ENCODE measurements at places on chromosomes 7 and 10.

DNA sequence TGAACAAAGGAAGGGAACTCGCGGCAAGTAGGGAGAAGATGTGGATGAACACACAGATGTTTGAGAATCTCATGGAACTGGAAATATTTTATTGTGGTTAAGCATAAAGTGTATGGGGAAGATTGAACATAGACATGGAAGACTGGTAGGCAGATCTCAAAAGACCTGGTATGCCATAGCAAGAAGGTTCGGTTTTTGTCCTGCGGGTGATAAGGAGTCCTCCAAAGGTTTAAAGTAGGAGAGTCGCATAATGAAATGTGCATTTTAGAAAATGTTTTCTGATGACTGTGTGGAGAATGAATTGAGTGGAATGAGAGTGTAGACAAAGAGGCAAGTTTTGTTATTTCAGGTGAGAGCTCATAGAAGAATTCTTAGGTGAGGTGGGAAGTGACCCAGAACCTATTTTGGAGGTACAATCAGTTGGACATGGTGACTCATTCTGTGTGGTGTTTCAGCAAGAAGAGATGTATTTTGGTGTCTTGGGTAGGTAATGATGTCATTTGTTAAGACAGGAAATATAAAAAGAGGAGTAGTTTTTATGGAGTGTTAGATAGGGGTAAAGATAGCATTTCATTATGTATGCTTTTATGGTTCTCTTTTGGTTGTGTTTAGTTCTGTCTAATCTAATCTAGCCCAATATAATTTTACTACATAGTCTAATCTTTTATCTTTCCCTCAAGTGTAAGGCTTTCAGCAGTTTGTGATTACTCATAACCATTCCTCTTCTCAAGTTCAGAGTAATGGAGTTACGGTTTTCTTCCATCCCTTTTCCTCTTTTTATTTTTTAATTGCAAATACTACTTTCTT lies 239.2 kb downstream of the EXOC4 start:
- no peak for DNase-seq

DNA sequence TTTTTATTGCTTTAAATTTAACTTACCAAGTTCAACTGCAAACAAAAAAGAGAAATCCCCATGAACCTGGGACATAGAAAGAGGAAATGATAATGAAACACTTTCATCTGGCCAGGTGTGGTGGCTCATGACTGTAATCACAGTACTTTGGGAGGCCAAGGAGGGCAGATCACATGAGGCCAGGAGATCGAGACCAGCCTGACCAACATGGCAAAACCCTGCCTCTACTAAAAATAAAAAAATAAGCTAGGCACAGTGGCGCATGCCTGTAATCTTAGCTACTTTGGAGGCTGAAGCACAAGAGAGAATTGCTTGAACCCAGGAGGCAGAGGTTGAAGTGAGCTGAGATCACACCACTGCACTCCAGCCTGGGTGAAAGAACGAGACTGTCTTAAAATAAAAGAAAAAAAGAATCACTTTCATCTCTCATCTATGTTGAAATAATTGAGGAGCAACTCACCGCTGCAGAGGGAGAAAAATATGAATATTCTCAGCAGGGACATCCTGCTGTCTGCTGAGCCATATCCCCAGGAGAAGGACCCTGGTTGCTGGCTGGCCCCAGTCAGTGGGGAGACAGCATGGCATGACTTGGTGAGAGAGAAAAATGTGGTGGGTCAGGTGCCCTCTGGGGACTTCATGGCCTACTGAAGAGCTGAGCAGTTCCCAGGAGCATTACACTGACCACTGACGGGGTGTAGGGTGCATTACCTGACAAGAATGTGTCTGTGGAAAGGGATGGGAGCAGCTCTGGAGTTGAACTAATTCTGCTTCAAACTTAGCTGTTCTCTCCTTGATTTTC lies 22.8 kb upstream of the TARP start:
- no peak for DNase-seq

DNA sequence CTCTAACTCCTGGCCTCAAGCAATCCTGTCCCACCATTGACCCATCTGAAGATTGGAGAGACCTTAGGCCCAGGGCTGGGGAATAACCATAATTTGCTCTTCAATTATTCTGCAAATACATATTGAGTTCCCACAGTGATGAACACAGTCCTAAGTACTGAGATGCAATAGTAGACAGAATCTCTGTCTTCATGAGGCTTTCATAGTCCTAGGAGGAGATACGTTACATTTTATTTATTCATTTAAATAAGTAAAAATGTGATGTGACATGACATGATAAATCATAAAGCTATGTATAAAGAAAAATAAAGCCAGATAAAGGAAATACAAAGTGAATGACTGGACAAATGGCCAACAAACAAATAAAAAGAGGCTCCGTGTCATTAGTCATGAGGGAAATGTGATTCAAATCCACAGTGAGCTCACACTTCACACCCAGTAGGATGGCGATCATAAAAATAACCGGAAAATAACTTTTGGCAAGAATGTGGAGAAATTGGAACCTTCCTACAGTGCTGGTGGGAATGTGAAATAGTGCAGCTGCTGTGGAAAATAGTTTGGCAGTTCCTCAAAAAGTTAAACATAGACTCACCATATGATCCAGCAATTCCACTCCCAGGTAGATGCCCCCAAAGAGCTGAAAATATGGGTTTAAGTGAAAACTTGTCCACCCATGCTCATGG lies 52.1 kb upstream of the JCAD start:
- DNase-seq, result no peak

DNA sequence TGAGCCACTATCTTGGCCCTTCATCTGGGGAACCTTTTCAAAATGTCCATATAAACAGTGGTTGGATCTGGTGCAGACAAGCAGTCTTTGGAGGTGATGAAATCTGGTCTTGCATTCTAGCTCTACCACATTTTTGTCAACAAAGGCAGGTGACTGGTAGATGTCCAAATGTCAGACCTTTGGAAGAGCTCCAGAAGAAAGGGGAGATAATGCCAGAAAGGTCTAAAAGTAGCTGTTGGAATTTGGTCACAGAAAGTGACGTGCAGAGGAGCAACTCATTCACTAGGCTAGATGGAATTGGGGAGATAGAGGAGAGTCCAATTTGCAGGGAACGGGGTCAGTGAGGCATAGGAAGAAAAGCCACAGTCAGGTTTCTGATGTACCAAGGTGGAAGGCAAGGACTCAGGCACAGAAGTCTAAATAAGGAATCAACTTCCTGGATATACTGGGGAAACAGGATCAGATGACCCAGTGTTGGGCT lies 36.4 kb upstream of the WAC start:
- no peak for DNase-seq

- no peak for DNase-seq
Observed at GRCh38 chr10:113095419-113096127, 145.5 kb downstream of the TCF7L2 start.

DNA sequence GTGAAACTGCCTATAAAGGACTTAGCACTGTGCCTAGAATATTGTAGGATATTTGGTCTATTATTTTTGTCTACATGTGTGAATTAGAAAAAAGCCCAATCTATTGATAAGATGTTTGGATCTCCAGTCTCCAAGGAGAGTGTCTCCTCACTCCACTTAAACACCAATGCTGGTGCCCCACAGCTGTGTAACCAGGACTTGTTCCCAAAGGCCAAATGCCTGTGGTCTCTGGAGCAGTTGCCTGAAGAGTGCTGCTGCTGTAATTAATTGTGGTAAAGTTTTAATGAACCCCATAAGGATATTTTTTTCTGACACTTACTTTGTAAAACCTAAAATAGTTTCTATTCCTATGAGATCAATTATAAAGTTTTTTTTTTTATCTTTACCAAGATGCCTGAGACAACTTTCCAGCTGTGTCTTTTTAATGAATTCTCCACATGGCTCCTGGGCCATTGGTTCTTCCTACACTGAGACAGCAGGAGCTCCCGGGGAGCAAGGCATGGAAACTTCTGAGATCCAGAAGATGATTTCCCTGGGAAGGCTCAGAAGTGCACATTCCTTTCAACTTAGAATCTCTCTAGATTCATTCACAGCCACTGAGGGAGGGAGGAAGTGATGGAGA lies 11.2 kb upstream of the OR2A5 start:
- DNase-seq, result no peak

- DNase-seq, result no peak
Observed at GRCh38 chr7:130921391-130922180, 187.6 kb upstream of the KLF14 start.

DNA sequence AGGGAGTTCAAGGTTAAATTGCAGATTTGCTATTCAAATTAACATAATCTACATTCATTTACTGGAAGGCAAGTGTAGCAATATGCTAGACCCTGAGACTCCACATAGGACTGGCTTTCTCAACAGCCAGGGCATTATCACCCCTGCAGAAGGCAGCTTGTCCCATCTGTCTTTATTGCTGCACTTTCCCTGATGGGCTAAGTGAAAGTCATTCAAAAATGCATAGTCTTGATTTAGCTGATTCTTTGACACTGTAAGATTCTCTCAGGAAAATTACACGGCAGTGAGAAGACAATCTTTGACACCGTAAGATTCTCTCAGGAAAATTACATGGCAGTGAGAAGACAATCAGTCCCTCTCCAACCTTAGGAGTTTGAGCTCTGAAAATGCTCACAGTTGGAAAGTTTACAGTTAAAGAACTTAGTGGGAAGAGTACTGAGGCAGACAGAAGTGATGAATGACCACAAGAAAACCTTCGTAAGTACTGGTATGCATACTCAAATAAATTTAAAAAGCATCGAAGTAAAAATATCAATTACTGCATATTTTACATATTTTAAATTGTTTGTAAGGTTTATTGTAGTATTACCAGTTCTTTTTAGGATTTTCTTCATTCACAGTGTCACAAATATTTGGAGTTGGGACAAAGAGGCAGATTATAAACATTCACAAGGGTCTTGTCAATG lies 88.9 kb downstream of the RAPGEF5 start:
- peak; percentile 21 for DNase-seq

DNA sequence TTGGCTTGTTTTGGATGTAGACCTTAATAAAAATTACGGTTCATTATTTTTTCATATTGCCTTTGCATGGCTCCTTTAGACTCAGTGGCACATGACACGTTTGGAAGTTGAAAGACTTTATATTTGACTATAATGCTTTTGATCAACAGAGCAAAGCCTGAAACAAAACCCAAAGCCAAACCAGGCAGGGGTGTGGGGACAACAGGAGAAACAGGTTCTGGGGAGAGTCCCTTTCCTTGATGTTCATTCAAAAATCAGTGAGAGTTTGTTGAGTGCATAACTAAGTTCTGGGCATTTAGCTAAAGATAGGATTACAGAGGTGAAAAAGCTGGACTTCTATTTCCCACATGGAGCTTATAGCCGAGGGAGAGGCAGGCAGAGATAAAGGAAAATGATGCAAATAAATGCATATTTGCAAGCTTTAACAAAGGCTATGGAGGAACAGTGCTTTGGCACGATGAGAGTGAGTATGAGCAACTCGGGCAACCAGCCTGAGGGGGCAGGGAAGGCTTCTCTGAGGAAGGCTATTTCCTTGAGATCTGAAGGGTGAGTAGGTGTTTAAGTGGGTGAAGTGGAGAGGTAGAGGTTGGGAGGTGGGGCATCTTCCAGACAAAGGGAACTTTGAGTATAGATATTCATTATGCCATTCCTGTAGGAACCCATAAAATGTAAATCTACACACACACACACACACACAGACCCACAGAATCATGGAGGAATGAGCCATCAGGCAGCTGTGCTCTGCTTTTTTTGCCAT lies 34.5 kb upstream of the PDZD8 start:
- no peak for DNase-seq

DNA sequence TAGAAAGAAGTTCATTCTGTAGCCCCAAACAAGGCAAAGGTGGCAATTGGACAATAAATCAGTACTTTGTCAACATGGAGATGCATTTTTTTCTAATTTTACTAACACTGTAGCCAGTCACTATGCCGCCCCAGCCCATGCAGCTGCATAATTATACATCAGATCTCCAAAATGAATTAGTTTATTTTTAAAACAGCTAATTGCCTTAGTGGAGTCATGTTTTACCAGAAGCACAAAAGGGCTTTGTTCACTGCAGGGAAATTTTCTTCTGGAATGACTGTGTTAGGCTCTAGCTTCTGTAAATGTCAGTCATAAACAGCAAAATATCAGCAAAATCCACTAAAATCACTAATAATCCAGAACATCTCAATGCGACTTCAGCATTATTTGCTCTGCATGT lies 20.1 kb upstream of the HDAC9 start:
- DNase-seq, result peak; percentile 21

Data from NCI-H1048 (cell line).